ENCODE measurements at places on chromosomes 11 and 22. TPM values are rescaled to one million over a fixed set of nuclear protein-coding genes. Genes with fewer than 3 reads are reported as not detected.

The TSSK2 gene
- total RNA-seq, result not detected

The CABP4 gene
- total RNA-seq, result 1.1 TPM

The TREH gene
- total RNA-seq, result not detected

The PLAAT4 gene
- total RNA-seq, result 1.7 TPM
